ENCODE measurements at places on chromosomes 7 and 10.

DNA sequence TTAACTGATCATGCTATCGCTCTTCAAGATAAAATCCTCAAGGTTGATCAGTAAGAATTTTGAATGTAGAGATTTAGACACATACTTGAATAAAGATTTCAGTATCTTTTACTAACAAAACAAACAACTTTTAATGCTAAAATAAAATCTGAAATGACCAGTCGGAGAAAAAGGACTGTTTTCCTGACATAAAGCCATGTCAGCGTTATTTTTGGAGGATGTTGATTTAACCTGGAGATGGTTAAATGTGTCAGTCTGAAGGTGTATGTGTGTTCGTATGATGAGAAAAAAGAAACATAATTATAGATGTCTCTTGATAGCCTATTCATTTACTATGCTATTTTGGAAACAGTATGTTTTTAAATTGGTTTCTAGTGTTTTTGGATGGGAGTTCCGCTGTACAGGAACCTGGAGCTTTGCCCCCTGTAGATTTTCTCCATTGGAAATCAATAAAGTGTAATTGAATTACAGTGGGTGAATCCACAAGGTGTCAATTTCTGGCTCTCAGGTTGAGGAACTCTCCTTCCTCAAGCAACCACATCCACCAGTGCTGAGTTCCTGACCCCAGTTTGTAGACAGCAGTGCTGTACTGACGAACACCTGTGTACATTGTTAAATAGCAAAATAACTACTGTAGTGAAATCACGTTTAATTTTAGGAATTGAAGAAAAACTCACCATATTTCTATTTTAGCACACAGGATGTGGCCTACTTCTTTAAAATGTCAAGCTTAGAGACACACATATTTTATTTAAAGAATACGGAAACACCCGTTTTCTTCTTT lies 670.1 kb downstream of the MAGI2 start:
- DNase-seq: no peak

GRCh38 chr7:92206672-92207071 lies 27.7 kb upstream of the LRRD1 start:
- no peak for DNase-seq

DNA sequence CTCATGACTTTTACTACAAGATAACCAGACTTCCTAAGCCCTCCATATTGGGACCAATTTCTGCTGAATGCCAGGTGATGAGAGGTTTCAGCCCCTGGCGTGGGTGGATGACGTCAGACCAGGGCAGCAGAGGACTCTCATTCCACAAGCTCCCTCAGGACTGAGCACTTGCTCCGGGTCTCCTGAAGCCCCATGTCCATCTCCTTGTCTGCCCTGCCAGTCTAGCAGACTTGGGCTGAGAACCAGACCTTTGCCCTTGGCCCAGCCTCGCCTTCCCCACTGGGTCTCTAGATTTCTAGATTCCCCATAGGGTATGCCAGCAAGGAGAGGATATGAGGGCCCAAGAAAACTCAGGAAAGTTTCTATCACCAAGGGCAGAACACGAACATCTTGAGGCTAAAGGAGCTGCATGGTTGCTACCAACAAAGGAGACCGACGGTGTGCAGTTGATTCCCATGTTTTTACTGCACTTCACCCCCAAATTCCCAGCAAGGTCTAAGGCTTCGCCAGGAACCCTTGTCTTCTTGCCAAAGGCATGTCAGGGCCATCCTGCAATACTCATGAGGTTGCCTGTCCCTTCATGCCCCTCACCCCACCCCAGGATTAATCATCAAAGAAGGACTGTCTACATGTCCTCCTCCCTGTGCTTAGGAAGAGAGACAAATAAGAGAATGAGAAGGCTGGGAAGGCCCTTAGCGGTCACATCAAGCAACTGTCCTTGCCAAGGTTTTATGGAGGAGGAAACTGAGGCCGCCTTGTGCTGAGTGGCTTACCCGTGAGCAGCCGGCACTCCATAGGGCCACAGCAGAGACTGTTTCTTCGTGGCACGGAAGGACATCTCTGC lies 96.5 kb upstream of the MACROH2A2 start:
- no peak for DNase-seq

- peak; percentile 66 for DNase-seq
These were observed 276.5 kb downstream of the MAGI2 start for GRCh38 chr7:79176859-79177477.

- no peak for DNase-seq
These were observed 19.0 kb upstream of the CAPZA2 start for GRCh38 chr7:116843378-116843777.

- no peak for DNase-seq
These were observed 103.8 kb downstream of the DNMBP start for GRCh38 chr10:99905971-99906370.

GRCh38 chr10:70193391-70193844 lies 23.1 kb upstream of the SAR1A start:
- DNase-seq: no peak

DNA sequence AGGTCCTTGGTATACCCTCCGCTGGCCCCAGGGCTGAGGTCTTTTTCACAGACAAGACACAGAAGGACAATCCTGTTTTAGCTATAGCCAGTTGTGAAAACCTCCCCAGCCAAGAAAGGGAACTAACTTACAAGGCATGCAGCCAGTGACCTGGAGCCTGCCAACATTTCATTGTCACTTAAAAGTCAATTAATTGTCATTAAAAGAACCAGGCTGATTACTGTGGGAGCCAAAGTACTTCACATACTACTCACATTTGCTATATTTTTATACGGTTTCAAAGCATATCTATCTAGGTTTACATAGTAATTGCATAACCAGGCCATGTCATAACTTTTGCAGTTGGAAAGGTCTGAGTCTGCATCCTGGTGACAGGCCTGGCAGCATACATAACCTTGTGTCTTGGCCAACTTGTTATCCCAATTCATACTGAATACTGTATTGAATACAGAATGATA lies 31.1 kb downstream of the NRBF2 start:
- DNase-seq: no peak

DNA sequence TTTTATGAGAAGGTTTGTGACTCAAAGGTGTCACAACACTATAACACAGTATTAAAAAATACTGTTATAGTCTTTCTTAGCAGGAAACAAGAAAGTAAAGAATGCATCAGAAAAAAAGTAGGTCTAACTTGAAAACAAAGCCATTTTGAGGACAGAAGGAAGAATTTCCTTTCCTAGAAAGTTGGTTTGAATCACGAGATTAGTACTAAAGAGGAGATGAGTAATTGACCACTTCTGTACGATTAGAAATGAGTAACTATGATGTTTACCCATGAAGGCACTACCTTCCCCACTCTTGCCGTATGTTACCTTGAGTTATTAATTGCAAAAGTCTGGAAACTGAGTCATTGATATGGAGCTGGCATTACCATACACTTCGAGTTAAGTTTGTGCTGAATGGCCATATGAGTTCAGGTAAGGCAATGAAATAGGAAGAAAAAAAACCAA lies 65.2 kb downstream of the FAM185A start:
- no peak for DNase-seq

DNA sequence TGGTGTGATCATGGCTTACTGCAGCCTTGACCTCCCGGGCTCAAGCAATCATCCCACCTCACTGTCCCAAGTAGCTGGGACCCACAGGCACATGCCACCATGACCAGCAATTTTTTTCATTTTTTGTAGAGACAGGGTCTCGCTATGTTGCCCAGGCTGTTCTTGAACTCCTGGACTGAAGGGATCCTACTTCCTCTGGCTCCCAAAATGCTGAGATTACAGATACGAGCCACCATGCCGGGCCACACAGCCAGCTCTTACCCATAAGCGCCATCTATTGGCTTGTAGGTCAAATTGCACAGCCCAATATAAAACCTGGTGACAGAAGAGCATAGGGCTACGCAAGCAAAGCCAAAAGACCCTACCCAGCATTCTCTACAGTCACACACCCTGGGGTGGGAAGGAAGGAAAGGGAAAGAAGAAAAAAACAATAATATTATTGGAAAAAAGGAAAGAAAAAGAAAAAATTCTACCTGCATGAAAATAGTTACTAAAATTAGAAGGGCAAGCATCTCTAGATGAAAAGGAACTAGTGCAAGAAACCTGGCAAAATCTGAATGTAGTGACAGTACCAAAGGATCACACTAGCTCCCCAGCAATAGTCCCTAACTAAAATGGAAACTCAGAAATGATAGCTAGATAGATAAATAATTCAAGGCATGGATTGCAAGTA lies 29.4 kb upstream of the AMPH start:
- peak; percentile 66 for DNase-seq

DNA sequence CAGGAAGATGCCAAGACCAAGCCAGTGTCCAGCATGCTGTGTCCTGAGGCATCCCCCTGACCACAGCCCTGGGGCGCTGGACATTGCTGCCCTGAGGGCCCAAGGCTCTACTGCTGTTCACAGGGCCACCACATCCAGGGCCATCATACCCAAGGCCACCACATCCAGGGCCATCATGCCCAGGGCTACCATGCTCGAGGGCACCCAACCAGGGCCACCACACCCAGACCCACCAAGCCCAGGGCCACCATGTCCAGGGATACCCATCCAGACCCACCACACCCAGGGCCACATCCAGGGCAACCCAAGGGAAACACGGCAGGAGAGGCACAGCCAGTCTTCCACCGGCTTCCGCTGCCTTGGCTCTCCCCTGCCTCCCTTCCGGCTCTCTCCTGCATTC lies 17.1 kb downstream of the STK32C start:
- no peak for DNase-seq

- DNase-seq: no peak
These were observed 362.4 kb downstream of the ADRA2A start for GRCh38 chr10:111439034-111439842.

DNA sequence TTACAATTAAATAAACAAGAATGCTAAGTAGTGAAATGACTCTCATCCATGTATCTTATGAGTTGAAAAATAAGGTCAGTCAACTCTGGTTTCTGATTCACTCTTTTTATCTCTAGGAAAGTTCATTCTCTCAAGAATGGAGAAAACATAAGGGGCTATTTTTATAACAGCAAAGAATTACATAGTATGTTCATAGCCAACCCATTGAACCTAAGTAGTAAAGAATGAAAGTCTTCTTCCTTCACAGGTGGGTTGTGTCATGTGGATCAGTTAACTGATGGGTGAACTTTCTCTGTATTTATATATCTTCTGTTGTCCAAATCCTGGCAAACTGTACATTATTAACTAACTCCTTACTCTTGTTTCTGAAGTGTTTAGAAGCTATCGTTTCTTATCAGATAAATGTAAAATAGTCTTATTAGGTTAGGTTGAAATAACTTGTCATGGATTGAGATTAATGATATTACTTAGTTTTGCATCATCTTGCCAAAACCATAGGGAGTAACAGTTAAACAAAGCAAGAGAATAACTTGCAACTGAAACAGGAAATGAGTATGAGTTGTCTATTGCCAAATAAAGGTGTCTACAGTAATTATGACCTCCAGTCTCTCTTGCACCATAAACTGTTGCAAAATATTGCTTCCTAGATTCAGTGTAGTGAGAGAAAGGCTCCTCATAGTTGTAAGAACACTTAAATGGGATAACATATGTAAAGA lies 86.8 kb downstream of the ANKRD7 start:
- no peak for DNase-seq

DNA sequence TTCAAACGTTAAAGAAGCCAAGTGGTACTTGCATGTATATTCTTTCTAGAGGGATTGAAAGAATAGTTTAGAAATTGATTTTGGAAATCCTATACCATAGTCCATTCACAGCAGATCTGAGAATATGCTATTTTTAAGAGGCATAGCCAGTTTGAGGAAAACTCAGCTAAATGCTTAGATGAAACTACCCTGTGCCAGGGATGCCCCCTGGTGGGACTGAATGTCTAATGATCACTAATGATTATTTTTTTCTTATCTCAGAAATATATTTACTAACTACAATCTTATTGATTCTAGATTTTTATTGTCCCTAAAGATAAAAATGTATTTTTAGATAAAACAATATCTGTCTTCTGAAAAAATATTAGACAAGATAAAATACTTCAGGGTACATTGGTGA lies 844.9 kb upstream of the PHF14 start:
- peak; percentile 38 for DNase-seq

DNA sequence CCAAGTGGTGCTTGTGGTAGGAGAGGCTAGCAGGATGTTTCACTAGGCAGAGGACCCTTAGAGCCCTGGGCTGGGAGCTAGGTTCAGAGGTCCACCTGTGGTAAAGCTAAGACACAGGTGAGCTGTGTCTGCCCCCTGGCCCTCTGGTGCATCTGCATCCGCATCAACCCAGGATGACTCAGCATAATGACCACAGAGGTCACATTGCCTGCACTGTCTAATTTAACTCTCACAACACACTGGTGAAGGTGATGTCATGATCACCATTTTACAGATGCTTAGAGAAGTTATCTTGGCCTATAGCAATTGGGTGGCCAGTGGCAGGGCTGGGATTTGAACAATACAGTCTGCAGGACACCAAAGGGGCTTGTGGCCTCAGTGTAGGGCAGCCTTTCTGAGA lies 33.1 kb downstream of the HABP2 start:
- DNase-seq: no peak

DNA sequence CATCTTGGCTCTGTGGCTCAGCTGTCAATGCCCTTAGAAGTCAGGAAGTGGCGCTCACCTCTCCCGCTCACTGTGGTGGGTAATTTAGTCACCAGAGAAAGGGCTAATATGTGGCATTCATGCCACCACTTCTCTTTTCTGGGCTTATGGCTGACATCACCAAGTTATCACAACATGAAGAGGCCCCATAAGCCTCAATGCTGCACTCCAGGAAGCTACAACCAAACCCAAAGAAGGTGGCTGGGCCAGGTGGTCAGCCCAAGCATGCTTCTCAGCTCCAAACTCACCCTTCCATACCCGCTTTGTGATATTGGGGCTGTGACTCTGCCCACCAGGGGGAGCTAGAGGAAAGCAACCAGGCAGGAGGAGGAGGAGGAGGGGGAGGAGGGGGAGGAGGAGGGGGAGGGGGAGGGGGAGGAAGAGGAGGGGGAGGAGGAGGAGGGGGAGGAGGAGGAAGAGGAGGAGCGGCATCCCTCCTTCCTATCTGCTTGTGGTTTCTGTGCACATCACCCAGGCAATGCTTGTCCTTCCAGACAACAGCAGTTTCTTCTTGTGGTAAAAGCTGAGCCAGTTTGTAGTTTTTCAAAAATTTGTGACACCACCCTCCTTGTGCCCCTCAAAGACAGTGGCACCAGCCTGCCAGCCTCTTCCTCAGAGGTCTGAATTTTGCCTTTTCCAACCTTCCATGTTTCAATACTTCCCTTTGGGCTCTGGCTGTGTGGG lies 42.1 kb downstream of the CYP26A1 start:
- DNase-seq: no peak

Data from NCI-H1105 treated with DMSO at 0.1 percent for 48 hours (cell line).